ENCODE measurements at places on chromosomes 16 and 17.

DNA sequence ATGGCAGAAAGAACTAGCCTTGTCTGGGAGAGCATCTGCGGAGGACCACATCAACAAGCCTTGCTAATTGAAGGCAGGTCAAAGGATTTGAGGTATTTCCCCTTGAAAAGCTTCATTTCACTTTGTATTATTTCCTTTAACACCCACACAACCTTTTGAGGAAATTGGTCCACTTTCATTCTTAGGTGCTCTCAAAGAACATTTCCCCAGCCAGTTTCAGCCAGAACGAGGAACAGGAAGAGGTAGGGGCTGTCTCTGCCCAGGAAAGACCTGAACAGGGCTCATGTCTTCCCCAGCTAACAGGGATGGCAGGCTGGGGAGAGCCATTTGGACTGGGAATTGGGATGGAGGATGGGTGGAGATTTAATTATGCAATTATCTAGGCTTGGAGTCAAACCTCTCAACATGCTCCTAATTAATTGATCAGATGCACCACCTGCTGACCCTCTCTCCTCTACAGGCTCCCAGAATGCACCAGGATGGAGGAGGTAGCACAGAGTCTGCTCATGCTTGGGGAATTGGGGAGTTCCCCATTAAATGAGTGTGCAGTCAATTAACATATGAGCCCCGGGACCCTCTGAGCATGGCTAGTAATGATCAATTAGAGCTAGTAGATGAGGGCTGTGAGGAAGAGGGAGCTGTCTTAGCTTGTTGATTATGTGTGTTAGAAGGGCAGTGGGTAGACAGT, 84.6 kb downstream of the GP2 start:
- no peak for DNase-seq

- DNase-seq, result no peak
Measured at GRCh38 chr17:78591263-78591671, 14.1 kb upstream of the DNAH17 start.

GRCh38 chr17:7703584-7704479, 1.2 kb upstream of the EFNB3 start:
- DNase-seq, result no peak

- no peak for DNase-seq
Measured at GRCh38 chr17:68706356-68706920, 105.3 kb upstream of the FAM20A start.

GRCh38 chr16:84876873-84877606, 57.3 kb downstream of the CRISPLD2 start:
- no peak for DNase-seq

GRCh38 chr17:70709596-70709995, 540.3 kb downstream of the KCNJ2 start:
- no peak for DNase-seq

GRCh38 chr17:55903028-55903690, 152.3 kb downstream of the PCTP start:
- no peak for DNase-seq

- no peak for DNase-seq
Measured at GRCh38 chr16:50360779-50361178, 8.0 kb downstream of the BRD7 start.

GRCh38 chr16:77191259-77191969, 424 bp downstream of the MON1B start:
- no peak for DNase-seq

DNA sequence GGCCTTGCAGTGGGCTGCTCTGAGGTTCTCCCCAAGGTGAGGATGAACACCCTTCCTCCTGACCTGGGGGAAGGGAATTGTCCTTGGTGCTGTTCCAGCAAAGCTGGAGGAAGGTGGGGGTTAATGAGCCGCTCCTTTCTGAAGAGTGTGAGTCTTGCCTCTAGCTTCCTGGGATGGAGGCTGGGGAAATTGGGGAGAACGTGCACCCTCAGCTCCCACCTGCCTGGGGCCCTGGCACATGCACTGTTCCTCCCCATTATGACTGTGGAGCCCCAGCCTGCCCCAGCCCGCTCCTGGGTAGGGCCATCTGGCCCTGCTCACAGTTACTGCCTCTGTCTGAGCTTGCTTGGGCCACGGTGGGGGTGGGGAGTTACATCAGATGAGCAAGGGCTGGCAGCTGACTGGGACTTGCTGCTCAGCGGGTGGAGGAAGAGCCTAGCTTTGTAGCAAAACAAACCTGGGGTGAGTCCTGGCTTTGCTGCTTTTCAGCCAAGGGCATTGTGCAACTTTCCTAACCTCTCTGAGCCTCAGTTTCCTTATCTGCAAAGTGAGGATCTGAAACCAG, 11.1 kb downstream of the TNS4 start:
- DNase-seq, result no peak

DNA sequence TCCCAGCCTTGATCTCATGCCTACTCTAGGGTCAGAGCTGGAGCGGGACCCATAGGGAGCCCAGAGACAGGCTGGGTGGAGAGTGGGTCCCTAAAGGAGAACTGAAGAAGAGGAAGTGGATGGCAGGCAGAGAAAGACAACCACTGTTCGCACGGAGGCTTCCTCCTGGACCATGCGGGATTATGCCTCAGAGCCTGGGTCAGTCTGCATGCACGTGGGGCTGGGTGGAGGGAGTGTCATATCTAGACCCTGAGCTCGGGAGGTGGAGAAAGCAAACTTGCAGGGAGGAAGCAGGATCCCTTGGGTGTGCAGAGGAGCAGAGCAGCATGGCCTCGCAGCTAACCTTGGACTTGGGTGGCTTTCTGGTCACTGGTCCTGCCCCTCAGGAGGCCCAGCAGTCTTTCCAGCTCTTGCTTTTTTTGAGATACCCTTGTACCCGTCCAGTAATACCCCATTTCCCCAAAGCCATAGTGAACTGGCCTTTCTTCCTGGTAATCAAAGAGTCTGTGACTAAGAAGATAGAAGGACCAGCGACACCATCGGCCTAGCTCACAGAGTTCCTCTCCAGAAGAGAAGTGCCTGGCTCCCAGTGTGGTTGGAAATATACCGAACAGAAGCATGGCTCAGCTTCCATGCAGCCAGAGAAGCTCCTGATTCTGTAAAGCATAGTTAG, 344.2 kb downstream of the CPPED1 start:
- DNase-seq, result no peak

DNA sequence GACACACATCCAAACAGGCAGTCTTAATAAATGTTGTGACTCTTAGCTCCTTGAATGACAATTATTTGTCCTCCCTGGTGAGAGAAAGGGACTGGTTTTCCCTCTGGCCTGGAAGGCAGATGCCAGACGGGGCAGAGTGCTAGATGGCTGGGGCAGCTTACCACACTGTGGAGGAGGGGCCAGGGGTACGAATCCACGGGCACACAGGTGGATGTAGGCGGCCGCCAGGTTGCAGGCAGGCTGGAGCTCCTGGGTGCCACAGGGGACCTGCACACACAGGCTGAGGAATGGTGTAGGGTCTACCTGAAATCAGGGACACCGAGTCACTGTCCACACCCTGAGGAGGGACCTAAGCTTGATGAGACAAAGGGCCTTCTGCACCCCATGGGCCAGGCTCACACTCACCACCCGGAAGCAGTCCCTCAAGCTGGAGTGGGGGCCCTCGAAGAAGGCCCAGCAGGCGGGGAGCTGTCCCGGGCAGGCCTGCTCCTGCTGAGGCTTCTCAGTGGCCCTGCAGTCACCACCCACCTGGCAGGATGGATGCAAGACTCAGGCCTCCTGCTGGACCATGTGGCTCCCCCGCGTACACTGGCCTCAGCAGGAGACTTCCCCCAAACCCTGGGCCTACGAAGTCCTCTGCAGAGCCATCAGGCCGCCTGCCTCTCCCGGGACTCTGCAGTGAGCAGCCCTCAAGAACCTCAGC, 38.4 kb downstream of the RMI2 start:
- DNase-seq, result no peak

DNA sequence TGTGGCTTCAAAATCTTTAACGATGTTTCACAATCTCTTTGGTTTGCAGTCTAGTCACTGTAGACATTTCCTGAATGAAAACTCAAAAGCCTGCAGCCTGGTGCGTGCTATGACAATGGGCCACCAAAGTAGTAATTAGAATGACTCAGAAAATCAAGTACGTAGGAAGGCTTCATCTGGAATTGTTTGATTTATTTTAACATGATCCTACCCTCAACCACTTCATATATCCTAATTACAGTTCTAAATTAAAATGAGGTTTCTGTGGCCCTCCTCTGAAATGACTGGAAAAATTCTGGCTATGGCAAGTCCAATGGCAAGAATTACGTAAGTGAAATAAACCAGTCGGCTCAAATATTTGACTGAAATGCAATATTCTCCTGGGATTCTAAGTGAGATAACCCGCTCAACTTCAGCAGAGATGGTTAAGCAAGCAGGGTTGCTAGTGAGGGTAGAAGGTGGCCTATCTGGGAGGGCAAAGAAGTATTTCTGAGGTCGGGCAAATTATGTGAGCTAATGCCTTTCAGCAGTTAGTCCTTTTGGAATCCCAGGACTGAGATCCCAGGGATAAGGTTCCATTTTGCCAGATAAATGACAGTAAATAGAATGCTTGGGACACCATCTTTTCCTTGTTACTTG, 145.6 kb upstream of the MYOCD start:
- DNase-seq, result no peak

- DNase-seq, result no peak
Measured at GRCh38 chr17:13702266-13702665, 100.5 kb upstream of the HS3ST3A1 start.

GRCh38 chr17:4072487-4073157, 70.2 kb downstream of the ZZEF1 start:
- DNase-seq, result no peak

GRCh38 chr16:20610892-20611349, 34.8 kb upstream of the ACSM2B start:
- DNase-seq, result no peak

GRCh38 chr17:54898576-54898975, 2.1 kb upstream of the TOM1L1 start:
- DNase-seq, result no peak

GRCh38 chr17:73414171-73414955, 102.6 kb upstream of the CDC42EP4 start:
- DNase-seq, result no peak

DNA sequence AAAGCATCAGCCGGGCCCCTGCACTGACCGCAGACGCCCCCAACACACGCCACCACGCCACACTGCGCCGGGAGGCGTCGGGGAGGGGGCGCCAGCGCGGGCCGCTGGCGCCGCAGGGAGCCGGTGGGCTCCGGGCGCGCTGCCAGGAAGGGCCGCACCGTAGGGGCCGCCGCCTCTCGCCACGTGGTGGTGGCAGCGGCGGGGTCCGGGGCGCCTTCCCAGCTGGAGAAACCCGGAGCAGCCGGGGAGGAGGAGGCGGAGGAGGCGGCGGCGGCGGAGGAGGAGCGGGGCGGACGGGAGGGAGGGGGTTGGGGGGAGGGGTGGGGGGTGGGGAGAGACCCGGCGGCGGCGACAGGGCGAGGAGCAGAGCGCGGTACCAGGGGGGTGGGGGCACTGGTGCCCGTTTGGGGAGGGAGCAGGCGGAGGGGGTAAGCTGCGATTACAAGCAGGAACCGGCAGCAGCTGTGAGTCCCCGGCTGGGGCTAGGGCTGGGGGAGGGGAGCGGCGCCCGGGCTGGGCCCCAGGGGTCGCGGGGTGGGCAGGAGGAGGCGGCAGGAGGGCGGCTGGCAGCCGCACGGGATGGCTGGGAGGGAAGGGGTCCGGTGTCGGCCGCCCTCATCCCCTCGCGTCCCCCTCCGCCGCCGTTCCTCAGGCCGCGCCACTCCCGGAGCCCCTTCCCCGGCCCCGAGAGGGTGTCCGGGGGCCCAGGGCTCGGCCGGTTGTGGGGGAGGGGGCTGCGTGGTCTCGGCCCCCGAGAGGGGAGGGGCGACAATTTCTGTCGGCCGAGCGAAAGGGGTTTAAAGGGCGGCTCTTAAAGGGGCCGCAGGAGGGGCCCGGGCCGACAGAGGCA, at the start of gene TBKBP1:
Gene TBKBP1 (plus strand): TSS at position 431 of the 850 bp plus-strand sequence. CDS start 1,952 bp downstream, outside the sequence.
- no peak for DNase-seq

DNA sequence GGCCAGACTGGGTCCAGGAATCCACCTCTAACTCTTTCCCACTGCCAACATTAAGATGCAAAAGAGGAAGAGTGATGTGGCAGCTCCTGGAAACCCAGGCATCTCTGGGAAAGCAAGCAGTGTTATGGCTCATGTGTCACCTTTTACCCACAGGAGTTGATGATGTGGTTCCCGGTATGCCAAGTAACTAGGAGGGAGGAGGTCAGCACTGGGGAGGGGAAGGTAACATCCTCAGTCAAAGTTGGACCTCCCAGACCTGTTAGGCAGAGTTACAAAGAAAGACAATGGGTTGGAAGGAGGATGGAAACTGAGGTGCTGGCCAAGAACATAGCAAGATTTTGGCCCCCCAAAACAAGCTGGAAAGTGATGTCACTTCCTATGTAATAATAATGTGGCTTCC, 11.4 kb downstream of the KRABD2 start:
- no peak for DNase-seq

DNA sequence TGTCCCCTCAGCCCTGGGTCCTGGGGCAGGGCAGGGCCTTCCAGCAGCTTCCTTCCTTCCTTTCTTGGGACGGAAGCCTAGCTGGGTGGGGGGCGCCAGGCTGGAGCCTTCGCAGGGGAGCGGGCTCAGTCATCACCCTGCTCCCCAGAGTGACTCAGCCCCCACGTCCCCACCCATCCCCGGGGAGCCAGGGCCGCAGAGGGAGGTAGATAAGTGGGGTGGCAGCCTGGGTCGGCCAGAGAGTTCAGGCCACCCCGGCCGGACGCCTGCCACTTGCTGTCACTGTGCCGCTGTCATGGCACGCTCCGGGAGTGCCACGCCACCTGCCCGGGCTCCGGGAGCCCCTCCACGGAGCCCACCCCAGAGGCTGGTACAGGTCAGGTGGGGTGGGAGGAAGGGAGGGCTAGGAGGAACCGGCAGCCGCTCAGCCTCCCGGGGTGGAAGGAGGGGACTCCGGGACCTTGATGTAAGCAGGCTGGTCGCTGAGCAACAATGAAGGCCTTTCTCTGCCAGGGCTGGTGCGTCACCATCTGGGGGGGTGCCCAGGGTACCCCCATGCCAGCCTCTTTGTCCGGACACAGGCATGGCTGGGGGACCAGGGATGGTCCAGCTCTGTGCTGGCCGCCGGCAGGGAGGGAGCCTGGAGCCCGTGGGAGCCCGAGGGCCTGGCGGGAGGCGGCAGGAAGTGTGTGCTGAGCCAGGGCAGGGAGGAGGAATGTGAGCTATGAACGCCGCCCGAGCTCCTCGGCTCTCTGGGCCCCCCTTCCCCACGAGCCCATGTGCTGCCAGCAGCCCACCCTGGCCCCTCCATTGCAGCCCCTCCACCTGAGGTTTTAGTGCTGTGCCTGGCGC, 6.6 kb downstream of the NHERF2 start:
- peak; percentile 77 for DNase-seq

DNA sequence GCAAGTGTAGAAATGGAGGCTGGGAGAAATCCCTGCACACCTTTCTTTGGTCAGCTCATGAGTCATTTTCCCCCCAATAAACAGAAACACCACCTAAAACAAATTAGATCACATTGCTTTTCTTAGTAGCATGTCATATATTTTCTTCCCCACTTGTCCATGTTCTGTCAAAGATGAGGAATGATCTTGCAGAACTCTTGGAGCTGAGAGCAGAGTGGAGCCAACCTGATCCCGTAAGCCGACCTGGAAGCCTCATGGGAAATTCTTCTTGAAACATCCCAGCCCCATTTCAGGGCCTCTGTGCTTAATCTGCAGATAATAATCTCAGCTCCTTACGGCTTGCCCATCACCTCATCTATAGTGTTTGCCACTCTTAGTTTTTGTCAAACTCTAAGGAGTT, 284.6 kb upstream of the ELAC2 start:
- DNase-seq, result no peak

- peak; percentile 62 for DNase-seq
Measured at GRCh38 chr17:10616502-10617119, 40.5 kb downstream of the MYH3 start.
